Chondrocyte (in vitro differentiated cells): ENCODE measurements at places on chromosomes 1 and 21. TPM values are rescaled to one million over a fixed set of nuclear protein-coding genes. Genes with fewer than 3 reads are reported as not detected.

GRCh38 chr1:60102267-60103061 is 28.9 kb upstream of the C1orf87 start:
- no peak for DNase-seq
- H3K4me1 ChIP-seq, result peaks cover 40% of the 10 kb centered on the region
- H3K27me3 ChIP-seq, result no peaks in the 10 kb centered on the region
- H3K27ac ChIP-seq, result no peak overlapping the region
- no peak overlapping the region for H3K4me3 ChIP-seq

ADGRL4 gene
- 4.9 to 6.9 TPM (median 5.7 TPM) in 3 replicates for total RNA-seq

KRTAP10-2 gene
- not detected in 3 replicates for total RNA-seq

GRCh38 chr1:93692451-93692861 is 10.8 kb upstream of the BCAR3 start:
- H3K4me3 ChIP-seq, result no peak overlapping the region
- H3K4me1 ChIP-seq, result no peaks in the 10 kb centered on the region
- no peaks in the 10 kb centered on the region for H3K27me3 ChIP-seq
- peak overlapping the region; percentile 78 for H3K27ac ChIP-seq
- no peak for DNase-seq
- no peaks in the 10 kb centered on the region for H3K36me3 ChIP-seq

- no peaks in the 10 kb centered on the region for H3K36me3 ChIP-seq
- H3K27me3 ChIP-seq, result no peaks in the 10 kb centered on the region
- no peak overlapping the region for H3K27ac ChIP-seq
Measured at GRCh38 chr1:219387211-219387610, 213.5 kb downstream of the LYPLAL1 start.

GRCh38 chr1:8889925-8890785 is 11.7 kb upstream of the ENO1 start:
- H3K4me1 ChIP-seq, result peaks cover 24% of the 10 kb centered on the region
- H3K27me3 ChIP-seq, result no peaks in the 10 kb centered on the region
- no peak for DNase-seq
- peak overlapping the region; percentile 98 for H3K27ac ChIP-seq
- H3K36me3 ChIP-seq, result no peaks in the 10 kb centered on the region

GRCh38 chr1:87108814-87109411 is 194.5 kb downstream of the HS2ST1 start:
- peaks cover 5% of the 10 kb centered on the region for H3K4me1 ChIP-seq
- no peaks in the 10 kb centered on the region for H3K27me3 ChIP-seq
- no peak for DNase-seq
- H3K36me3 ChIP-seq, result no peaks in the 10 kb centered on the region
- H3K27ac ChIP-seq, result no peak overlapping the region

DNA sequence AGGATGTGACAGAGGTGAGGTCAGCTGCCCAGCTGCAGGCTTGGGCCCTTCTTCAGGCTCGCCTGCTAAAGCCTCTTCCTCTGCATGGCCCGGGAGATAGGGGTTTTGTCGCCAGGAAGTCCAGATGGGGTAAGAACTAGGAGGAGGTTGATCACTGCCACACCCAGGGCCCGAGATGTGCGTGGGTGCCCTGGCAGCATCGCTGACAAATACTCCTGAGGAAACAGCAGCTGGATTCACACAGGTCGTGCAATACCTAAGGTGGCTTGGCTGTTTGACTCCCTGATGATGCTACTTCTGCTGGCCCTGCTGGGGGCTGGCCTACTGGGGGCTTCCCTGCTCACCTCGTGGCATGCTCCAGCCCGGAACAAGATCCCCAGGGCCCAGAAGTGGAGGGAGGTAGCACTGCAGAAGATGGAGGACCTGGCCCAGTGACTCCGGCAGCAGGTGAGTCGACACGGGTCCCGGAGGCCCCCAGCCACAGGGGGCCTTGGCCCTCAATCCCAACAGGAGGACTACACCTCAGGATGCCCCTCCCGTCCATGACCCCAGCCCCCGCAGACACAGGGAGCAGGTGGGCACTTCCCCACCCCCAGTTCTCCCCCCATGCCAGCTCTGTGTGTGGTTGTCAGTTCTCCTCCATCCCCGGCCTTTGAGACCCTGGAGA is 29.6 kb downstream of the FAAH start:
- no peak for DNase-seq
- no peak overlapping the region for H3K27ac ChIP-seq
- no peaks in the 10 kb centered on the region for H3K36me3 ChIP-seq
- H3K4me1 ChIP-seq, result no peaks in the 10 kb centered on the region
- H3K27me3 ChIP-seq, result peaks cover 44% of the 10 kb centered on the region
- H3K4me3 ChIP-seq, result no peak overlapping the region

DNA sequence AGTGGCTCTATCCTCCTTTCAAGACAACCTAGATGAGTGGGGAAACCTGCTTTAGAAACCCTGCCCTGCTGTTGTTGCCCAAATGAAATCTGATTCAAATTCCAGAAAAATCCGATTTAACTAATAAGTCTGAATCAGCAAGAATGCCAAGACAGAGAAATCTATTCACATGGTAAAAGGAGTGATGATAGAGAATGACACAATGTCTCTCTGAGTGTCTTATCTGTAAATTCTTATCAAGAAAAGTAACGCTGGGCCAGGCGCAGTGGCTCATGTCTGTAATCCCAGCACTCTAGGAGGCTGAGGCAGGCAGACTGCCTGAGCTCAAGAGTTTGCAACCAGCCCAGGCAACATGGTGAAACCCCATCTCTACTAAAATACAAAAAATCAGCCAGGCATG is 13.7 kb upstream of the GUCA2A start:
- peaks cover 5% of the 10 kb centered on the region for H3K36me3 ChIP-seq
- no peak overlapping the region for H3K4me3 ChIP-seq
- DNase-seq, result no peak

SOX13 gene
- 3.6 to 9.1 TPM (median 7.6 TPM) in 3 replicates for total RNA-seq
